ENCODE measurements at places on chromosomes 7 and 10.

DNA sequence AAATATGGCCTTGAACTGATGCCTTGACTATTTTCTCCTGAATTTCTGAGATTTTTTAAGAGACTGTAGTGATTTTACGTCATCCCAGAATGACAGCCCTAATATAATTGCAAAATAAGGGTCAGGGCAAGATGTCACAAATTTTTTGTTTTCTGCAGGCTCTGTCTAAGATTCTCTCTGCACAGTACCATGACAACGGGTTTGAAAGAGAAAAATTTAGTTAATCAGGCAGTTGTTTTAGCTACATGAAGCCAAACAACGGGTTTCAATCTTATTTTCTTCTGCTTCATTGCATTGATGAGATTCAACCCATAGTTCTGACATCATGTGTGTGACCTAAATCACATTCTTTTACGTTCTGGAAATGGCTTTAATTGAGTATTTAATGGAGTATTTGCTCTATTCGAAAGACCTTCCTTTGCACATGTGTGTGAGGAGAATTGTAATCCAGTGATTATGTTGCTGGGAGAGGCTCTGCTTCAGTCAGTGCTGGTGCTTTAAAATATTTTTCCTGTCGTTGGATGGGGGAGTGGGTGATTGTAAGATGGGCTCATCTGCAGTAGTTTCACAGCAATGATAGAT, 118.0 kb upstream of the RHOBTB1 start:
- DNase-seq, result no peak

DNA sequence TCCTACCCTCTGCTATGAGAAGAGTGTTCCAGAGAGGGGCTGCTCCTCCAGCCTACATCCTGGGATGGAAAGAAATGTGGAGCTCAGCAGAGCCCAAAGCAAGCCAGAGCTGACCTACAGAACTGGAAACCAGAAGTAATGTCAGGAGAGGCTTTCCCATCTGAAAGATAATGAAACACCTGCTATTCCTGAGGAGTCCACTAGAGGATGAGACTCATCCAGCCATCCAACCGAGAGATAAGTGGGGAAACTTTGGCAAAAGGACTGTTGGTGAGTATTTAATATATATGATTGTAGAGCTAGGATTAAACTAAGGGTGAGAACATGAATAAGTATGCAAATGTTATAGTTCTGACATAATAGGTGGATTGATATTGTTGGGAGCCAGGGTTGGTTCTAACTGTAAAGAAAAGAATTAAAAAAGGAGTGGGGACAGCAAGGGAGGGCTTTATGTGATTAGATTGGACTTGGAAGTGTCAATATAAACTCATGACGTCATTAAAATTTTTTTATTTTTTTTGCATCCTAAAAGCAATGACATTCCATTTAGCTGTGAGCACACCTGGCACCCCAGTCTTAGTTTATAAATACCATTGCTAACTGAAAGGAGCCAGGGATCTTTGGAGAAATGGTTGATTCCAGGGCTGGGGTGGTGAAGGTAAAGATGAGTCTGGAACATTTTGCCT, 312.8 kb upstream of the NFE2L3 start:
- DNase-seq, result no peak

GRCh38 chr10:7275761-7276440, 134.9 kb downstream of the SFMBT2 start:
- DNase-seq, result no peak

DNA sequence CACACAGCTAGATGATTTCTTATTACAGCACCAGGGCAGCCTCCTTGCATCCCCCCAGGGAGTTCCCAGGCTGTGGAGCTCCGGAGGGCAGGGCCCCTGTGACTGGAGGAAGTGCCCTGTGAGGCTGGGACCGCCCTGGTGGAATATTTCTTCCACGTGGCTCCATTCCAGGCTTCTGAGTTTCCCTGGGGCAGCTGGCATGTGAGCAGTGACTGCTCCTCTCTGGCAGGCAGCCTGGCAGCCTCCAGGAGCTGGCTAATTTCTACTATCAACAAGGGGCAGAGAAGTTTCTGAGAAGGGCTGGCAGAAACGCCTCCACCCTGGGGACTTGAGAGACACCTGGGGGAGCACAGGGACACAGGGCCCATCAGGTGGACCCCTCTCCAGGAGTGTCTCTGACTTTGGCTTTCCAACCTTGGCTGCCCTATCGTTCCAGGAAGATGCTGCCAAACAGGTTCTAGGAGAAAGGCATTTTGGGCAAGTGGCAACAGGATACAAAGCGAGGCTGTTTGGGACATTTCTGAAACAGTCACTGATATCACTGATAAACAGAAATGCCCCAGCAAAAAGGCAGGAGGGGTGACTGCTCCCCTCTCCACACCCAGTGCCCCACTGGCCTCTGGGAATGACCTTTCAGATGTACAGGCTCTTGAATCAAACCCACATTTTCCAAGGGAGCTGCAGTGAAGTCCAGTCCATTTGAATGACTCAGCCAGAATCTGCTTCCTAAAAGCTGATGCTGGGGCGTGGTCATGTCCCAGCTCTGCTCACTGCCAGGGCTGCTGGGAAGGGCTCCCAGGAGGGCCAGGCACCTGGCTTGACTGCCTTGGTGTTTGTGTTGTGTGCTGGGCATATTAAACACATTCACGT, 16.1 kb downstream of the MYOF start:
- DNase-seq, result no peak

- DNase-seq, result no peak
Observed at GRCh38 chr7:121992068-121992467, 119.1 kb downstream of the PTPRZ1 start.

GRCh38 chr7:9231630-9232121, 798.3 kb downstream of the NXPH1 start:
- no peak for DNase-seq

DNA sequence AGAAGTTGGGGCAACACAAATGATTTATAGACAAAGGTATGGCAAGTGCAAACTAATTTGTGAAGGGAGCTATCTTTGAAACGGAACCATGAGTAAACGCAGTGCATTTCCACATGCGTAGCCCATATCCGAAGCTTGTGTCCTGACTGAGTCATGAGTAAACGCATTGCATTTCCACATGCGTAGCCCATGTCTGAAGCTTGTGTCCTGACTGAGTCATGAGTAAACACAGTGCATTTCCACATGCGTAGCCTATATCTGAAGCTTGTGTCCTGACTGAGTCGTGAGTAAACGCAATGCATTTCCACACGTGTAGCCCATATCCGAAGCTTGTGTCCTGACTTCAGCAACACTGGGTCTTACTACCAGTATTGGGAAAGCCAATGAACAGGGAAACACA, 95.0 kb downstream of the CELF2 start:
- no peak for DNase-seq

DNA sequence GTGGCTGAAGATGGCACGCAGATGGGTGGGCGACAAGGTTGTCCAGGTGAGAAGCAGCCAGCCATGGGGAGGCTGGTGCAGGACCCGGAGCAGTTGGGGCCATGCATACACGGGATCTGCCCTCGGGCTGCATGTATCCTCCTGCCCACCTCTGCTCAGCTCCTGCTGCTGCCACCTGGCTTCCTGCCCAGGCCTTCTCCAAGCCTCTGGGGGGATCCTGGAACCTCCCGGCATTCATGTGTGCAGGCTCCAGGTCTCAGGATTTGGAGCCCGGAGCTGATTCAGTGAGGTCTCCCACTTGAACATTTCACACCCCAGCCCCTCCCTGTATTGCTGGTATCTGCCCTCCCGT, 27.0 kb downstream of the PDGFA start:
- no peak for DNase-seq

DNA sequence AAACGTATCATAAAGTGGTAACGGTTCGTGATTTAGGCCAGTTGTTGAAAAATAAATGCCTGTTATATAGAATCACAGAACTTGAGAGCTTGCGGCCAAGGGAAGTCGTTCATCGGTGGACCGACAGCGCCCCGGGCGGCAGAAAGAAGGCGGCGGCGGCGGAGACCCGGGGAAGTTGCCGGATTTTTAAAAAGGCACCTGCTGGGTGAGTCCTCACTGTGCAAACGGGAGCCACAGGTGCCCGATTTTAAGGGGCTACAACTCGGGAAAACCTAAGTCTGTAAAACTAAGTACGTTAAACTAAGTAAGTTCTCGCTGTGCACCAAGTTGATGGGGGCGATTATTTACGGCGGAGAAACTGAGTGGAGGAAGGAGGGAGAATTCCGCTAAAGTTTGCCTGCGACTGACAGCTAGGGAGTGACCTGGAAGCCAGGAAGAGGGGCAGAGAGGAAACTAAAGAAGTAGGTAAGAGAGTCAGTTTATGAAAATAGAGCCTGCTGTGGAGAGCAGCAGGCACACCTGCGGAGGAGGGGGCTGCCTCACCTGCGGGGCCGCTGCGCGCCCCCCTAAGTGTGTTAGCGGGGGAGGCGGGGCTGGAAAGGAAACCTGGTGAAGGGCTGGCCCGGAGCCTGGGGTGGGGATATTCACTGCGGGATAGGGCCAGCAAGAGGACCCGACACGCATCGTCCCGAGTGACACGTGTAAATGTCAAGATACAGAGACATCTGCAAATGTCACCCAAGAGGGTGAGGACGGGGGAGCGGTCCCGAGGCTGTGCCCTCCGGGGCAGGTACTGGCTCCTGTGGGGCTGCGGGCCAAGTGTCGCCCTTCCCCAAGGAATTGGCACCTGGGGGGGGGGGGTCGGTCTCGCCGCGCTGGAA, 996 bp downstream of the ADAM12 start:
- peak; percentile 73 for DNase-seq

DNA sequence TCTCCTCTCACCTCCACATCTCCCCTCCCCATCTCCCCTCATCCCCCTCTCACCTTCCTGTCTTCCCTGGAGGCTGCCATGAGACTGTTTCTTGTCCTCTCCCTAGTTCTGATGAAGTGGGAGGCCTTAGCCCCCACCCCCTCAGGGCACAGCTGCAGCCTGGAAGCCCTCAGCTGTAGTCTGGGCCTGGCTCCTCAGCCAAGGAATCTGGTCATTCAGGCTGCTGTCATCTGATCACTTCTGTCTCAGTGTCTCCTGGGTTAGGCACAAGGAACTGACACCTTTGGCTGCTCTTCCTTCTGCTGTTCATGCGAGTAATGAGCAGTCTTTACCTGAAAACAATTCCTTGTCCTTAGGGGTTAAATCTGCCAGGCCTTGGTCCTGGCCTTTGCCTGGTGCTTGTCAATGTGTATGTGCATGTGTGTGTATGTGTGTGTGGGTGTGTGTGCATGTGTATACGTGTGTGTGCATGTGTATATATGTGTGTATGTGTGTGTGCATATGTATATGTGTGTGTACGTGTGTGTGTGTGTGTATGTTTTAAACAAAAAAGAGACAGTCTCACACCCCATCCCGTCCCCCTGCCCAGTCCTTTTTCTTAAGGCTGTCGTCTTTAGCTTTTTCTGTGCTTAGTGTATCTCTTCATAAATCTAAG, 153.5 kb upstream of the TMEM72 start:
- DNase-seq, result no peak

DNA sequence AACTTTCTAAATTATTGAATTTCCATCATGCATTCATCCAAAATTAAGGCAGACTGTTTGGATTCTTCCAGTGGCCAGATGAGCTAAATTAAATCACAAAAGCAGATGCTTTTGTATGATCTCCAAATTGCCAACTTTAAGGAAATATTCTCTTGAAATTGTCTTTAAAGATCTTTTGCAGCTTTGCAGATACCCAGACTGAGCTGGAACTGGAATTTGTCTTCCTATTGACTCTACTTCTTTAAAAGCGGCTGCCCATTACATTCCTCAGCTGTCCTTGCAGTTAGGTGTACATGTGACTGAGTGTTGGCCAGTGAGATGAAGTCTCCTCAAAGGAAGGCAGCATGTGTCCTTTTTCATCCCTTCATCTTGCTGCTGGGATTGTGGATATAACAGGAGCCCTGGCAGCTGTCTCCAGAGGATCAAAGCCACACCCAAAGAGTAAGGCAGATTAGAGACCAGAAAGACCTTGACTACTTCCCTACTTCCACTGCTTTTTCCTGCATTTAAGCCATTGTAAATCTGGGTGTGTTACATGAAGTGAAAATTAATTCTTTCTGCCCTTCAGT, 8.2 kb upstream of the CFAP69 start:
- no peak for DNase-seq

DNA sequence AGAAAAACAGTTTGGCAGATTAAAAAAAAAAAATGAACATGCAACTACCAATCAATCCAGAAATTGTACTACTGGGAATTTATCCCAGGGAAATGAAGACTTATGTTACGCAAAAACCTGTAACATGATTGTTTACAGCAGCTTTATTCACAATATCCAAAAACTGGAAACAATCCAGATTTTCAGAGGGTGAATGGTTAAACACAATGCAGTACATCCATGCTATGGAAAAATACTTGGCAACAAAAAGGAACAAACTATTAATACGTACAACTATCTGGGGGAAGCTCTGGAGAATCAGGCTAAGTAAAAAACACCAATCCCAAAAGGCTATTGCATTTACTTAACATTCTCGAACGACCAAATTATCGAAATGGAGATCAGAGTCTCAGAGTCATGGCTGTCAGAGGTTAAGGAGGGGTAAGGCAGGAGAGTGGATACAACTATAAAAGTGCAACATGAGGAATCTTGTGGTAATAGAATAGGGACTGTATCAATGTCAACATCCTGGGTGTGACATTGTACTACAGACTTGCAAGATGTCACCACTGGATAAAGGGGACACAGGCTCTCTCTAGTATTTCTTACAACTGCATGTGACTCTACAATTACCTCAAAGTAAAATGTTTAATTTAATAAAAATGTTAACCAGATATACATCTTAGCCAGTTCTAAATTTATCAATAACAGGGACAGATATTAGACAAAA, 21.5 kb upstream of the RUFY2 start:
- no peak for DNase-seq

- no peak for DNase-seq
Observed at GRCh38 chr10:79021331-79021907, 47.3 kb upstream of the ZMIZ1 start.

DNA sequence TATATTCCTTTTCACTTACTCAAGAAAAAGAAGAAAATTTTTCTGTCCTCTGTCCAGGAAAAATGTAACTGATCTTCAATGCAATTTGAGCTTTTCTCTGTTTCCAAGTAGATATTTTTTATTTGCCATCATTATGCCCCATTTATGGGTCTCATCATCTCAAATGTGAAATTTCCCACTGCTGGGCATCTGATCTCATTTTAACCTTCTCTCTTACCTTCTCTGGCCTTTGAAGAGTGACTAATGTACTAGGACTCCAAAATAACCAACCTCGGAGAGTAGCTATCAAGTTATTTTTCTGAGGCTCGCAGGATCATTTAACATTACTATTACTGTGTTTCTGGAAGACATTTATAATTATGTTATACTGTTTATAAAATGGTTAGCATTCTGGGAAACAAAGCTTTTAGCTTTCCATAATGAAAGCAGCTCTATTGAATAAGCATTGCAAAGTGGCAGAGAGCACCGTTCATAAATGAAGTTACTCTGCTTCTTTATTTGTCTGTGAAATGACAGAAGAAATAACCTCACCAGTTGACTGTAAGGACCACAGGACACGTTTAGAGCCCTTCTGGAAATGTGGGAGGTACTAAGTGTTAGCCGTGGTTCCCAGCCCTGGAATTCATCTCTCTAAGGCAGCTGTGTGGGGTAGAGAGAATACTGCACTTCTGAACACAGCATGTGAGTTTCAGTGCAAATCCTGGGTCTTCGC, 33.3 kb upstream of the NMT2 start:
- DNase-seq, result no peak

DNA sequence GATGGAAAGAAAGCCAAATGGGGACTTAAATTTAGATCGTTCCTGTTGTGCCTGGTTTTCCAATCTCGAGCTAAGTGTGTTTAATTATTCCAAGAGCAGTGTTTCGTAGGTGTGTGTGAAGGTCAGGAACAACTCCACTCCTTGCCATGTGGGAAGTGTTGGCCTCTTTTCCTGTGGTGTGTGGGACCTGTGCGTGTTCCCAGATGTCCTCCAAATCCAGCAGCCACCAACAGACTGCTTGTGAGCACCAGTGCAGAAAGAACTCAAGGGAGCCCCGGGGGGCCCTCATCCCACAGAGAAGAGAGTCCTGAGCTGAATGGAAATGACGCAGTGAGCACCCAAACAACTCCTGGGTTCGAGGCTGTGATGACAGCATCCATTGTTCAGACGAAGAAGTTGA, 227.7 kb downstream of the TMEM178B start:
- DNase-seq, result no peak
